ENCODE measurements at places on chromosomes 2 and 18. TPM values are rescaled to one million over a fixed set of nuclear protein-coding genes. Genes with fewer than 3 reads are reported as not detected.

- no peaks in the 10 kb centered on the region for H3K4me1 ChIP-seq
These were observed 648.1 kb downstream of the CPS1 start for GRCh38 chr2:211204456-211204855.

DNA sequence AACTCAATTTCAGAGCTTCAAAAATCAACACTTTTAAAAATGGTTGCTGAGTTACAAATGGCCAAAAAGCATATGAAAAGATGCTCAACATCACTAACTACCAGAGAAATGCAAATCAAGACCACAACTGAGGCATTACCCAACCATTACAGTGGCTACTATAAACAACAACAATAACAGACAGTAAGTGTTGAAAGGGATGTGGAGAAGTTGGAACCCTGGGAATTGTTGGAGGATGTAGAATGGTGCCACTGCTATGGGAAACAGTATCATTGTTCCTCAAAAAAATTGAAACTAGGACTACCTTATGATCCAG, 173.3 kb upstream of the SPRED2 start:
- no peak overlapping the region for H3K27ac ChIP-seq
- H3K4me3 ChIP-seq, result no peak overlapping the region
- DNase-seq, result no peak
- H3K27me3 ChIP-seq, result no peaks in the 10 kb centered on the region
- no peaks in the 10 kb centered on the region for H3K36me3 ChIP-seq

- H3K4me1 ChIP-seq, result no peaks in the 10 kb centered on the region
- H3K36me3 ChIP-seq, result no peaks in the 10 kb centered on the region
- no peak overlapping the region for H3K27ac ChIP-seq
- H3K4me3 ChIP-seq, result no peak overlapping the region
These were observed 281.9 kb upstream of the CDH7 start for GRCh38 chr18:65468881-65469280.

GRCh38 chr18:60962625-60963024, 370.6 kb upstream of the CDH20 start:
- no peaks in the 10 kb centered on the region for H3K36me3 ChIP-seq
- H3K4me3 ChIP-seq, result no peak overlapping the region
- DNase-seq, result no peak
- no peaks in the 10 kb centered on the region for H3K27me3 ChIP-seq
- H3K4me1 ChIP-seq, result no peaks in the 10 kb centered on the region
- no peak overlapping the region for H3K27ac ChIP-seq

GRCh38 chr2:85702172-85702571, 8.0 kb downstream of the GNLY start:
- no peak for DNase-seq
- peaks cover 24% of the 10 kb centered on the region for H3K4me1 ChIP-seq
- H3K36me3 ChIP-seq, result no peaks in the 10 kb centered on the region
- H3K4me3 ChIP-seq, result no peak overlapping the region
- H3K27me3 ChIP-seq, result no peaks in the 10 kb centered on the region

GRCh38 chr2:55085113-55086040, 35.1 kb upstream of the RTN4 start:
- no peaks in the 10 kb centered on the region for H3K27me3 ChIP-seq
- DNase-seq, result no peak
- H3K36me3 ChIP-seq, result no peaks in the 10 kb centered on the region
- H3K4me3 ChIP-seq, result no peak overlapping the region
- H3K4me1 ChIP-seq, result no peaks in the 10 kb centered on the region

DNA sequence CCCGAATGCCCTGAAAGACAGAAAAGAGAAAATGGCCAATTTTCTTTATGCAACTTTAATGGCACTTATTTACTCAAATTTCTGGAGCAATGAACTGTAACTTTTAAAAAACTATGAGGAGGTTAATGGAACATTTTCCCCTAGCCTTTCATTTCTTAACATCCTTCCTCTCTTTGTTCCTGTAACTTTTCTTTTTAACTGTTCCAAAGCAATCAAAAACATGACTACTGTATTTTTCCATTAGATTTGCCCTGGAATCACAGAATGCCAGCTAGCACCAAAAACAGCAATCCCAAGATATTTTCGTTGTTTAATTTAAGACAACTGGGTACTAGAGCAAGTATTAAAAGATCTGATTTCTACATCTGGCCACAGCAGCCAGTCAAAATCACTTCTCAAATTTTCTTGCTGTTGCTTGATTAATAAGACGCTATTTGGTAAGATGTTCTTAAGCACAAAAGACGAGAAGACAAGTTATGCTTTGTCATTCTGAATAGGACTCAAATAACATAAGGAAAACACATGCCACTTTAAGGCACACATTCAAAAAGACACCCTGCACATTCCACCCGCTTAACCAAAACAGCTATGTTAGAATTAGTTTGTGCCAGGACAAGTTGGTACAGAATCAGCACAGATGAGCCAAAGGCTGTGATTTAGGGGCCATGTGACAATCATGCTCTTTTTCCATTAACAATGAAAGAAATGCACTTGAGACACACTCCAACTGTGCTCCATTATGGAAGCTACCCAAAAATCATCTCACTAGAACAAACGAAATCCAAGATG, 3.6 kb downstream of the STARD7 start:
- DNase-seq, result no peak
- H3K4me3 ChIP-seq, result no peak overlapping the region
- peaks cover 65% of the 10 kb centered on the region for H3K4me1 ChIP-seq

The TGIF1 gene
- total RNA-seq, result 42.0 TPM

The VAMP5 gene
- 72.9 TPM for total RNA-seq

The ALPG gene
- not detected for total RNA-seq

Measured in stomach (tissue), 19 donors.